ENCODE measurements at places on chromosomes 2 and 18.
A peak's percentile ranks its signal among the peaks of the same experiment; 100 is the strongest.

DNA sequence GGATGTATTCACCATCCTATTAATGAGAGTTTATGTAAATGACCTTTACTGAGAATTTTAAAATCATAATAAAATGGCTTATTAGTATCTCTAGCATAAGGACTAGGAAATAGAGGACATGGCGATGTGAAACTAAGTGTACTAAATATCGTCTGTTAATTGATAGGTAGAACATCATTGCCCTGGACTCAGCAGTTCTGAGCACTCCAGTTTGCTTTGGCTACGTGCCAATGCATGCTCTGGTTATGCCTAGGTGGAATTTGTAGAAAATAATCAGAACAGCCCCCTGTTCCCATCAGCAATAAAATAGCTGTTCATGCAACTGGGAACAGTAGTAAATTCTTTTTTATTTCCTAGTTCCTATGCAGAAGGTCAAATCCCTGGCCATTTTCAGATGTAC, 247.8 kb downstream of the DOK6 start:
- no peak for DNase-seq

DNA sequence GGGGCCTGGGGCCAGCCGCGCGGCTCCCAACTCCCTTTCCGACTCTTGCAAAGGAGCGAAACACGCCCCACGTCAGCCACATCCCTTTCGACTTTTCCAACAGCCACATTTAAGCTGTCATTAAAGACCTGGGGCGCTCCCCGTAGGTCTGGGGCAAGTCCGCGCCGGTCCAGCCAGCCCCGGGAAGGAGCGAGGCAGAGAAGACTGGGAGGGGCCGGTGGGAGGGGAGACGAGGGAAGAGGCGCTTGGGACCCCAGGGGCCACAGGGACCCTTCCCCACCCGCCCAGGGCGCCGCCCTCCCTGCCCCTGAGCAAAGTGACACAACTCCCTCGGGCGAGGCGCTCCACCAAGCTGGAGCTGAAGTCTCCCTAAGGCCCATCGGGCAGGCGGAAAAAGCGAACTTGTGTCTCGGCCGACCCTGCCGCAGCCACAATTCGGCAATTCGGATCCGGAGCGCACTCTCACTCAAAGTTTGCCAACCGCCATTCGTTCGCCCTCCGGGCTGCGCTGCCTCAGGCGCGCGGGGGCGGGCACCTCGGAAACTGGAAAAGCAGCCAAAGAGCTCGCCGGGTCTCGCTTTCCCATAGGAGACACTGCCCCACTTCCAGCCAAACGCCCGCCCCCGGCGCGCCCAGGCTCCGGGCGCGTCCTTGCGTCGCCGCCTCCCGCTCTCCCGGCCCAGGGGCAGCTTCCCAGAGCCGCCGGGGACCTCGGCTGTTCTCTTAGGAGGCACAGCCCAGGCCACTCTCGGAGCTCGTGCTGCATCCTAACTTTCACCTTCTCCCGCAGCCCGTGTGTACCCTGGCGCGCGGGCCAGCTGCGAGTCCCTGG, 1.1 kb upstream of the KCTD1 start:
- DNase-seq, result peak; percentile 84

DNA sequence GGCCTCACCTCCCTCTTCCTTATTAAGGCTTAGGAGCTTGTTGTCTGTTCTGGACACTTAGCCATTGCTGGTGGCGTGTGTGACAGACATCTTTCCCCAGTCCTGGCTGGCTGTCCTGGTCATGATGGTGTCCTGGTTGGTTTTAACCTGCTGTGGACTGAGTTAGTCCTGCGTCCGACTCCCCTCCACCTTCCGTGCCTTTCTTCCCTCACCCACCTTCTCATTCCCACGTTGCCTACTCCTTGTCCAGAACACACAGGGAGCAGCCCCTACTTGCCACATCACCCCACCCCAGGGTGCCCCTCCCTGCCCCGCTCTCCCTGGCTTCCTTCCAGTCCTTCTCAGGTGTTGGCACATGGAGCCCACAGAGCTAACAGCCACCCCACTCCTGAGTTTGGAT, 9.5 kb downstream of the ANO7 start:
- DNase-seq, result no peak

DNA sequence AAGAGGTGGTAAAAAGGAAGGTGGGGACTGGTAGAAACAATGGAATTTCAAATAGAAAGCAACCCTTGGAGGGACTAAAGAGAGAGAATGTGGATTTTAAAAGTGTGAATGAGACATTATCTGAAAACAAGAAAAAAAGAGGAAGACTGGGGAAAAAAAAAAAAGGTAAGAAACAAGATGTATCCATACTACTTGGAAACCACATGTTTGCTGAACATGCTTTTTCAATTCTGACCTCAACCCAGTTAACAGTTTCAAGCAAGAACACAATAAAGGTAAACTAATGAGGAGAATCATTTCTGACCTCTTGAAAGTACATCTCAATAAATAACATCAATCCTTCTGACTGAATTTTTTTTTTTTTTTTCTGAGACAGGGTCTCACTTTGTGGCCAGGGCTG, 2.6 kb downstream of the FARSB start:
- no peak for DNase-seq

- no peak for DNase-seq
These were observed 6.2 kb downstream of the DAW1 start for GRCh38 chr2:227877421-227878310.

GRCh38 chr18:27312153-27312552, 127.0 kb upstream of the CHST9 start:
- no peak for DNase-seq

Data from EL (cell line).